ENCODE measurements at places on chromosomes 3 and 15.

GRCh38 chr3:108605491-108605890 lies 16.0 kb downstream of the DZIP3 start:
- no peak for DNase-seq

DNA sequence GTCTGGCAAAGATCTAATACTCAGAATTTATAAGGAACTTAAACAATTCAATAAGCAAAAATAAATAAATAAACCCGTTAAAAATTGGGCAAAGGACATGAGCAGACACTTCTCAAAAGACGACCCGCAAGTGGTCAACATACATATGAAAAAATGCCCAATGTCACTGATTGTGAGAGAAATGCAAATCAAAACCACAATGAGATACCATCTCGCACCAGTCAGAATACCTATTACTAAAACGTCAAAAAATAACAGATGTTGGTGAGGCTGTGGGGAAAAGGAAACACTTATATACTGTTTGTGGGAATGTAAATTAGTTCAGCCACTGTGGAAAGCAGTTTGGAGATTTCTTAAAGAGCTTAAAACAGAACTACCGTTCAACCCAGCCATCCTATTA lies 188.0 kb upstream of the MRPL3 start:
- DNase-seq: no peak

- DNase-seq: no peak
Measured at GRCh38 chr3:168860592-168860991, 764.9 kb upstream of the GOLIM4 start.

DNA sequence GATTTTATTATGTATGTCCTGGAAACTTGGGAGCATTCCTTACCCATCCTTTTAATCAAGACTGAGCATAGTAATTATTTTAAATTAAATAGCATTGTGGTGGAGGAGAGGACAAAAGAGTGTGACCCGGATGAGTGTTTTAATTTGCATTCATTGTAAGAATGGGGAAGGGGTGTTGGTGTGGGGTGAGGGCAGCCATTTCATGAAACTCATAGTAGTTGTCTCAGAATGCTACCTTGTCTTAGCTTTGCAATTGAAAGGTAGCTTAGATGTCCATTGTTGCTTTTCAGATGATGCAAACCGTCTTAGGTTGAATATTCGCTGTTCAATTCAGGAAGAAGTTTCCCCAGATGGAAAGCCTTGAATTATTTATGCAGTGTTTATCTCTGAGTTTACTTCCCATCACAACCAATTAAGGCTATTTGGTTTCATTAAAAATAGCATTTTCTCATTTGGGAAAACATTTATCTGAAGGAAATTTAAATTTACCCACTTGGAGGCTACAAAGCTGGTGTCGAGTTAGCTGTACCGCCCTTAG lies 328.4 kb downstream of the FEZF2 start:
- no peak for DNase-seq

DNA sequence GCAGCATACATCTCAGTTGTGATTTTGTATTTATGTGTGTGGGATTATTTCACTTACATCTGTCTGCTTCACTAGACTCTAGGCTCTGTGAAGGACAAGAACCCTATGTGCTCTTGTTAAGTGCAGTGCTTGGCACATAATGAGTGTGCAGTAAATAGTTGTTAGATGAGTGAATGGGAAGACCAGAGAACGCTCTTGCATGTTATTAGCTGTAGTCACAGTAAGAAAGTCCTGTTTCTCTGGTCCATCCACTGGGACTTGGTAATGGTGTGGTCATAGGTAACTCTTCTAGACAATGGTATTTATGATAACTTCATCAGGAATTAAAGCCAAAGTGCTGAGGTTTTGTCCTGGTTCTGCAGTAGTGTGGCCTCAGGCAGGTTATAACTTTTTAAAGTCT lies 1.4 kb upstream of the AQP9 start:
- no peak for DNase-seq

GRCh38 chr3:9887480-9887879 lies 2.9 kb upstream of the JAGN1 start:
- no peak for DNase-seq

DNA sequence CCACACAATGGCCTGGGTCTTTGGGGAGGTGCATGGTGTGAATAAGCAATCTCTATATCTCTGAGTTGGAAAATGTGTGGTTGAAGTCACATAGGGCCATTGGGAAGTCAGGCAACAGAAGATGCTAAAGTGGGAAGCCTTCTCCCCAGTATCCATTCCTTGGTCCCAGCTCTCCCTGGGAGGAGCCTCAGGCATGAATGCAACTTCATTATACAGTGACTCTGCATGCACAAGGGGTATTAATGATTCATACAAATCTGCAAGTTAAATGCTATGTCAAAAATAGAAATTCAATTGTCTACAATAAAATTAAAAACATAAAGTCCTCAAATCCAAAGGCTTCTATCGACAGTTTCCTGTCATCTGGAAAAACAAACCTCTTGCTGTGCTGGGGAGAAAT lies 108.8 kb downstream of the RAB11A start:
- DNase-seq: no peak

DNA sequence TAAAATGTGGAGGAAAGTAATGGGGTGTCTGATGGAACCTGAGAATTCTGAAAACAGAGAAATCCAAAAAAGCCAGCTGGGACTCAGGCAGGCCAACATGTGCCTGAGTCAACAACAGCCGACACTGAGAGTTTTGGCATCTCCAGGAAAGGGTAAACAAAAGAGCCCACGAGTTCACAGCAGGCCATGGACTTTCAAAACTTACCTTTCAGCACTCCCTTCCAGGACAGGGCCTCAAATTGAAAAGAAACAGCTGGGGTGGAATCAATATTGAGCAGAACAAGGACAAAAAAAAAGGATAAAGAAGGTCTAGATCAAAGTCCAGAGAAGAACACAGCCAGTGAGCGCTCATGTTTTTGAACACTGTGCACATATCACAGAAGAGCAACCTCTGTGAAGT lies 735.4 kb upstream of the GRM7 start:
- DNase-seq: no peak

- DNase-seq: no peak
Measured at GRCh38 chr3:25294169-25294805, 133.8 kb upstream of the RARB start.

DNA sequence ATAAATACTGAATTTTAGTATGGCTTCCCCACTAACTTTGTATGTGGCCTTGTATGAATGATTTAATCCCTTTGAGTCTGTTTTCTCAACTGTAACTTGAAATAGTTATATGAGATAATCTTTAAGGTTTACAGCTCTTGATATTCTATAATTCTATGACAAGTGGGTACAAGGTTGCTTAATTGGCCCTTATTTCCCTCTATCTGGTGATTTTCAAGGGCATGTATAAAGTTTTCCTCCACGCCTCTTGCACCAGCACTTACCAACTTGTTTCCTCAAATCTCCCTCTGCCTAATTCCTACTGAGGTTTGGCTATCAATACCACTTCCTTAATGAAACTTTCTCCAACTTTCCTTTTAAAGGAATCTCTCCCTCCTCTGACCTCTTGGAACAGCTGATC lies 112.9 kb downstream of the ISL2 start:
- no peak for DNase-seq

DNA sequence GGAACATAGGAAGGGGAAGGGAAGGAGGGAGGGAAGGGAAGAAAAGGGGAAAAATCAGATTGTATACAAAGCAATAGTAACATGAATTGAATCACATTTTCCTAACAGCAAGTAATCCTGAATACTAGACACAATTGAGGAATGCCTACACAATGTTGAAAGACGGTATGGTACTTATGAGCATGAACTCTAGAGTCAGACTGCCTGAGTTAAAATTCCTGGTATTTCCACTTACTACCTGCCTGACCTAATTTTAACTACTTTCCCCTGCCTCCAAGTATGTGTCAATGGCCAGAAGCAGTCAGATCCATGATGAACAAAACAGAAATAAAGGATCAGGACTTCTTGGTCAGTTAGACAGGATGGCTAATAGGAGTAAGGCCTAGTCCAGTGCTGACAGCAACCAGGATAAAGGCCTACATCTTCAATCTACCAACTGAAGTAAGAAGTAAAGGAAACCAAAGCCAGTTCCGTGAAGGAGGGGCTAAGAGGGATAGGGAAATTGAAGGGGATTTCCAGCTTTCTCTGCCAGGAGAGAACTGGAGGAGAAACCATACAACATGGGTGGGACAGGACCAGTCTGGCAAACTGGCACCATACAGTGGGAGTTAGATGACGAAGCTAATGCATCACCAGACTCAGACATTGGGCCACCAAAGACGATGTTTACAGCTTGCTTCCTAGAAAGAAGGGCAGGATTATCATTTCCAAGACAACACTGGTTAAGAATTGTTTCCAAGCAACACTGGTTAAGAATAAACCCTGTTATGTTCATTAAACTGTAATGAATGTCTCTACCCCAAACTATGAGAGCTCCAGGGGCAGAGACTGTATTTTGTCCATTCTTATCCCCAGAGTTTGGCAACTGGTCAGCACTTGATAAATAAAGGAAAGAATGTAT lies 151.6 kb upstream of the UBE2E2 start:
- no peak for DNase-seq

DNA sequence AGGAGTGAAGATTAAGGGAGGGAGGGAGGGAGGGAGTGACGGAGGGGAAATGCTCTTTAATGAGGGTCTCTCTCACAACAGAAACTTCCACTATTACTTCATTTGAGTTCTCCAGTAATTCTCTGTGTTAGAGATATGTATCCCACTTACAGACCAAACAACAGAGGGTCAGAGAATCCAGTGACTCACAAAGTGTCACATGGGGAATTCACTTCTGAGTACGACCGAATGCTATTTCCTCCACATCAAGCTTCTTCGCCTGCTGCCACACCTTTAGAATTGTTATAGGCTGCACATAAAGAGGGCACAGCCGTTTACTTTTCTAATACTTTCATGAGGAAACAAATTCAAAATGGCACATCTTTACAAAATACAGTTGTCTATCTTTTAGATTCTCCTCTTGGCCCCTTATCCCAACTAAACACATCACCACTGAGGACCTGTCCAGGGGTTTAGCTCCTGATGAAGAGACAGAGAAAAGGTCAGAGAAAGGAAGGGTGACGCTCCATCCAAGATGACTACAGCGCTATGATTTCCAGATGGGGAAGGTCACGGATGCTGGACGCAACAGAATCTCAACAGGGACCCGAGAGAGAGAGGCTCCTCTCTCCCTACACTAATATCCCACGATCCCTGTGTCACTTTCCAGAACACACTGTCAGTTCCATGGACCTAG lies 119.0 kb downstream of the XXYLT1 start:
- DNase-seq: no peak

DNA sequence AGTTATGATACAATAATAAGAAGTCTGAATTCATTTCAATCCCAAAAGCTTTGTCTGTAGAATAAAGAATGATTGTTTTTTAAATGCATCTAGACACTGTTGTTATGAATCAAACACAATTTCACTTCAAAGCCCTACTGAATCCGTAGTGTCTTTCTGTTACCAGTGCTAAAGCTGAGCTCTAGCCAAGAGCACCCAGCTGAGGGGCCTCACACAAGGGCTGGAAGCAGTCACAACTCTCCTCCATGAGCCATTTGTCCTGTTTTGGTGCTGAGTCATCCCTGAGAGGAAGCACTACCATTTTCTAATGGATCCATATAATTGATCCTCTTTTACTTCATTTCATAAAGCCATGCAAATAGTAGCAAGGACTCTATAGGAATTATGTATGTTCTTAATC lies 158.2 kb upstream of the ANKRD28 start:
- no peak for DNase-seq

- no peak for DNase-seq
Measured at GRCh38 chr15:68554721-68555678, 23.8 kb upstream of the CORO2B start.

GRCh38 chr3:165619069-165619468 lies 218.2 kb downstream of the BCHE start:
- no peak for DNase-seq

DNA sequence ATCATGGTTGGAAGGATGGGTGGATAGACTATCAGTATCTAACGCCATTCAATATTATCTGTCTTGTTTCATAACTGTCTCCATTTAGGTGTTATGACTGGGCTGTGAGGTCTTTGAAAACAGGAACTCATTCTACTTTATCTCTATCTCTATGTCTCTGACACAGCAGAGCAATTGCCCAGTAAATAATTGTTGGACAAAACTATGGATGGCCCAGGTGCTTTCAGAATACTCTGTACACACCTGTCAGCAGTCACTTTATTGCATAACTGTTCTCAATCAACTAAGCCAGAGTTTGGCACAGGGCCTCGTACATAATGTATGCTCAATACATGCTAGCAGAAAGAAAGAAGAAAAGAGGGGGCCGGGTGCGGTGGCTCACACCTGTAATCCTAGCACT lies 210.3 kb downstream of the OPA1 start:
- DNase-seq: peak; percentile 79

DNA sequence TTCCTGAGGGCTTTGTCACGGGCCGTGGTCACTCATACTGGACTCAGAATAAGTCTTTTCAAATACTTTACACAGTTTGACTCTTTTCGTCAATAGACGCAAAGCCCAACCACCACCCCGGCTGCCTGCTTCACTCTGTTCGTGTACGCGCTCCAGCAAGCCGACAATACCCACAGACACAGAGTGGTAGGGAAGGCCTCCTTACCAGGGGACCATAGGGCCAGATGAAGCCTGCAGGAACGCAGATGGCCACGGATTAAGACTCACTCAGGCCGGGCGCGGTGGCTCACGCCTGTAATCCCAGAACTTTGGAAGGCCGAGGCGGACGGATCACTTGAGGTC lies 29.7 kb downstream of the EFCAB12 start:
- no peak for DNase-seq

DNA sequence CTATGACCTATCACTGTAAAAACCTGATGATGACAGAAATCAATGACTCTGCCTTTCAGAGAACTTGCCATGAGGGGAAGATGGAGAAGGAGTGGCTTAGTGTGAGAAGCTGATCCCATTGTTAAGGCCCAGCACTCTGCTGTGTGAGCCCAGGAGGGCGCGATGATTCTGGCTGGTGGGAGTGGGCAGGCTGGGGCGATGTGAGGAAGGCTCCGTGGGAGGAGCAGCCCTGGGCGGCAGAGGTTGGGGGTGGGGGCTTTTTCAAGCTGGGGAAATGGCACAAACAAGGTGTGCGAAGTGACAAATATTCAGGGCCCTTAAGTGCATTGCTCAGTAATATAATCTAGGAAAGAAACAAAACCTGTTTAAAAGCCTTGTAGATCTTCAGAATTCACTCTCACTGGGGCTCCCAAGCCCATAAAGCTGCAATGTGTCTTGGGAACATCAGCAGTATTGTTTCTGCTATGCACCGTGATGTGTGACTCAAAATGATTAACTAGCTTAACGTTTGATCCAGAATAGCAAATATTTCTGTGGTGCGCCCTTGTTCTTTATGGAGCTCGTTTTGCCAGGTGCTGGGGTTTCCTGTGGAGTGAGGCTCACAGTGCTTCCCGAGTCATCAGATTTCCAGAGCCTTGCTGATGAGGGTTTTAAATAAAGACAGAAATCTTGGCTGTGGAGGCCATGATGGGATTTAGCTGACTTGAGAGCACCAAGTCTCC lies 141.0 kb downstream of the CHDH start:
- DNase-seq: no peak

- no peak for DNase-seq
Measured at GRCh38 chr3:115808816-115809215, 185.5 kb downstream of the GAP43 start.

- DNase-seq: no peak
Measured at GRCh38 chr3:146547235-146547835, 2.9 kb upstream of the PLSCR1 start.
